ENCODE measurements at places on chromosomes 12 and 14. TPM values are rescaled to one million over a fixed set of nuclear protein-coding genes. Genes with fewer than 3 reads are reported as not detected.

GRCh38 chr12:111029732-111030131 is 109.4 kb upstream of the MYL2 start:
- DNase-seq = no peak

- no peak for DNase-seq
Observed at GRCh38 chr12:32265951-32266350, 133.4 kb upstream of the FGD4 start.

DNA sequence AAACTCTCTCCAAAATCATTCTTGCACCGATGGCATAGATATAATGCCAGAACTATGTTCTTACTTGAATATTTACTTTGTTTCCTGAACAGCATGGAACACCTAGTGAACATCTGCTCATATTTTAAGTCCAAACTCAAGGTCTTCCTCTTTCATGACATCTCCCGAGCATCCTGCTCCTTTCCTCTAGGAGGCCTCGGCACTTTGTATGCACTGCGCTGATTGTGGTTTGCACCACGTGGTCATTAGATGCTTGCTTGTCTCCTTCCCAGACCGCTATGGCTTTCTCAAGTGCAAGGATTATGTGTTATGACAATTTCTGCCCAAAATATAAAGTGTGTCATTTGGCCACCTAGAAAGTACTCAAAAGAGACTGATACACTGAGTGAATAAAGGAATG is 912.0 kb downstream of the GALC start:
- DNase-seq = no peak

DNA sequence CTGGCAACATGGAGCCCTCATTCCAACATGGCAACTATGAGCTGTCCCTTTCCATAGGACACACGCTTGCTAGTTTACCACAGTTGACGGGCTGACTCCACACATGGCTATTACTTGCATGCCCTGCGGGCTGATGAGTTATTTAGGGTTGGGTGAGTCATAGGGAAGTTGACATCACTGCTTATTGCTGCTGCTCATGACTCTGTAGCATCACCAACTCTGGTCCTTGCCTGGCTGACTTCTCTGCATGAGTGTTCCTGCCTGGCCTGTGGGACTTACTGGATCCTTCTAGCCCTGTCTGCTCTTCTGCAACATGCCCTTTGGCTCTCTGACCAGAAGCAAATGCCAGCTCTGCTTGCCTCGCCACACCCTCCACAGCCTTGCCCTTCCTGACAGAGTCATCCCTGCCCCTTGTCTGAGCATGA is 199.5 kb downstream of the ANO6 start:
- DNase-seq = no peak

DNA sequence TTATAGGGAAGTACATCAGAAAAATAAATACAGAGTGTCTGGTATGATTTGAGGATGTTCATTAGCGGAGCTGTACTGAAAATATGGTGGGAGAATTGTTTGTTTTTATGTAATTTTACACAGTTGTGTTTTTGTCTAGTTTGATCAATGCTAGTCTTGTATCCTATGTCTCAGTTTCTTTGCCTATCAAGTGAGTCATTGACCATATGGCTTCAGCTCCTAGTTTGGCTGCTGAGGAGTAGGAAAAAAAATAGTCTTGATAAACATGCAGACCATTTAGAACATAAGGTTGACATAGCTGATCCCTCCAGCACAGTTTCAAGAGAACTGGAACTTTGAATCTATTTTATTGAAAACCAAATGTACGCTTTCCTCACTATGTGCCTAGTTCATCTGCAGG is 1292.1 kb upstream of the FLRT2 start:
- DNase-seq = no peak

DNA sequence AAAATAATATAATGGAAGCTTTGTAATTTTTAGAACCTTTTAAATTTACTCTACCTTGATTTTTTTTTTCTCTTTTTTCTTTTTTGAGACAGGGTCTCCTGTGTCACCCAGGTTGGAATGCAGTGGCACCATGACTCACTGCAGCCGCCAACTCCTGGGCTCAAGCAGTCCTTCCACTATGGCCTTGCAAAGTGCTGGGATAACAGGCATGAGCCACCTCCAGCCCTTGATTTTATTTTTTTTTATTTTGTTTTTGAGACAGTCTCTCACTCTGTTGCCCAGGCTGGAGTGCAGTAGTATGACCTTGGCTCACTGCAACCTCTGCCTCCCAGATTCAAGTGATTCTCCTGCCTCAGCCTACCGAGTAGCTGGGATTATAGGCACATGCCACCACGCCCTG is 65.3 kb upstream of the TRAF3 start:
- no peak for DNase-seq

DNA sequence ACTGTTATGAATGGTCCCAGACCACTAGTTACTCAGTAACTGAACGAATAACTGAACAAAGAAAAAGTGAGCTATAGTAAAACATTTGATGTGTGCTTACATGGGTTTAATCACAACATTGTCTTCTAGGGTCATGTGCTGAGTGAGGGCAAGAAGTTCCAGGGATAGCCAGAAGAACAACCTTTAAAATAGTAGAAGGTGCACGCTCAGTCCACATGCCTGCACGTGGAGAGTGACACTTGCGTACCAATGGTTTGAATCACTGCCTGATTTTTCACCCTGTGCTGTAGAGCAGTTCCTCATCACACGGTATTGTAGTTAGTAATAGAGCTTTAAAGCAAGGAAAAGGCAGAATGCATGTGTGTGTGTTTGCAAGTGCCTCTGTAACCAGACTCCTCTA is 224.2 kb downstream of the EGLN3 start:
- no peak for DNase-seq

GRCh38 chr14:88554457-88555286 is at the start of gene PTPN21:
PTPN21 (minus strand) TSS chr14:88555007; CDS start chr14:88550417, 4,590 bp downstream.
- DNase-seq = peak; percentile 66

DNA sequence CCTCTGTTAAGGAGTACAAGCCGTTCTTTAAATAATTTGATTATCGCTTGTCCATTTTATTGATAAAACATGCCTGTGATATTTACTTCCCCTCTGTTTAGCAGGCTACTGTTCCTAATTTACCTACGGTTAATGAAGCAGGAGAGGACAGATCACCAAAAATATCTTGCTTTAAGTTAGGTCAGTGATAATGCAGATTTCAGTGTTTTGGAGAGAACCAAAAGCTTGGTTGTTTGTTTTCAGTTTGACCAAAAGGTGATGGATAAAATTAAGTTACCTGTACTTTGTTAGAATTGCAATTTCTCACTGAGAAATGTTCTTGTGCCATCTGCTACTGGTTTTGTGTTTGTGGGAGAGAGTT is 958 bp downstream of the SPATS2 start:
- DNase-seq = no peak

DNA sequence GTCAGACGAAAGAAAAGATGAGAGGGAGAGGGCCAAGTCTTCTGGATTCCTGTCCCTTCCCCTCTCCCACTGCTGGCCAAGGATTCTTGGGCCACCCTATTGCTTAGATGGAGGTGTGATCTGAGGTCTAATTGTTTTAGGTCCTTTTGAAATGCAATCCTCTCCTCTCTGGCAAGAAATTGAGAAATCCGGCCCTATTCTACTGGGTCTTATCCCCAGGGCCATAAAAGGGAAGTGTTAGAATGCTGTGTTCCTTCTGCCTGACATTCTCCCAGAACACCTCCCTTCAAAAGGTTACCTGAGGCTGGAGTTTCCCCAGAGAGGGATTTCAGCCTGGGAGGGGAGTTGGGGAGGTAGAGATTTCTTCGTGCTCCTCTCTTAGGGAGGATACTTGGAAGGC is 4.4 kb downstream of the WNT5B start:
- no peak for DNase-seq

- no peak for DNase-seq
Observed at GRCh38 chr12:42104784-42105183, 39.9 kb downstream of the GXYLT1 start.

Gene CNIH1
- 106 TPM for total RNA-seq

Gene EPYC
- not detected for total RNA-seq
